ENCODE measurements at places on chromosomes 5 and 9.

DNA sequence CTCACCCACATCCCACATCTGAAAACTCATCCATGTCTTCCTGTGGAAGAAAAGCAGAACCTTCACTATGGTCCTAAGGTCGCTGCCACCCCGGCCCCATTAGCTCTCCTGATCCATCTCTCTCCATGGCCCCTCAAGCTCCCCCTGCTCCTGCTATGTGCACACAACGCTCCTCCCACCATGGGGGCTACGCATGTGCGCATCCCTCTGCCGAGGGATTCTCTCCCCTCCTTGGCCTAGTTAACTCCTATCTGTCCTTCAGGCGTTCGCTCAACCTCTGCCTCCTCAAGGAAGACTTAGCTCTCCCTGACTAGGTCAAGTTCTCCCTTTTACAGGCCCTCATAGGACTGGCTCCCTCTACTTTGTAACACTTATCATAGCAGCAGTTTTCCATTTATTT, 9.8 kb downstream of the AKNA start:
- H3K4me3 ChIP-seq, result no peak overlapping the region
- H3K4me1 ChIP-seq, result peaks cover 51% of the 10 kb centered on the region
- H3K27me3 ChIP-seq, result no peaks in the 10 kb centered on the region
- no peak for DNase-seq
- H3K27ac ChIP-seq, result peak overlapping the region; percentile 89

- peak; percentile 77 for DNase-seq
- peaks cover 3% of the 10 kb centered on the region for H3K4me1 ChIP-seq
These were observed 51.2 kb upstream of the GGTA1 start for GRCh38 chr9:121550569-121551512.

GRCh38 chr9:24413651-24414050, 132.0 kb downstream of the IZUMO3 start:
- H3K4me3 ChIP-seq, result no peak overlapping the region
- no peaks in the 10 kb centered on the region for H3K36me3 ChIP-seq
- H3K27me3 ChIP-seq, result no peaks in the 10 kb centered on the region
- no peaks in the 10 kb centered on the region for H3K4me1 ChIP-seq

- no peak overlapping the region for H3K4me3 ChIP-seq
- H3K36me3 ChIP-seq, result no peaks in the 10 kb centered on the region
- H3K27me3 ChIP-seq, result peaks cover 2% of the 10 kb centered on the region
- no peak for DNase-seq
- H3K4me1 ChIP-seq, result no peaks in the 10 kb centered on the region
These were observed 292.9 kb upstream of the MSX2 start for GRCh38 chr5:174431504-174431903.

DNA sequence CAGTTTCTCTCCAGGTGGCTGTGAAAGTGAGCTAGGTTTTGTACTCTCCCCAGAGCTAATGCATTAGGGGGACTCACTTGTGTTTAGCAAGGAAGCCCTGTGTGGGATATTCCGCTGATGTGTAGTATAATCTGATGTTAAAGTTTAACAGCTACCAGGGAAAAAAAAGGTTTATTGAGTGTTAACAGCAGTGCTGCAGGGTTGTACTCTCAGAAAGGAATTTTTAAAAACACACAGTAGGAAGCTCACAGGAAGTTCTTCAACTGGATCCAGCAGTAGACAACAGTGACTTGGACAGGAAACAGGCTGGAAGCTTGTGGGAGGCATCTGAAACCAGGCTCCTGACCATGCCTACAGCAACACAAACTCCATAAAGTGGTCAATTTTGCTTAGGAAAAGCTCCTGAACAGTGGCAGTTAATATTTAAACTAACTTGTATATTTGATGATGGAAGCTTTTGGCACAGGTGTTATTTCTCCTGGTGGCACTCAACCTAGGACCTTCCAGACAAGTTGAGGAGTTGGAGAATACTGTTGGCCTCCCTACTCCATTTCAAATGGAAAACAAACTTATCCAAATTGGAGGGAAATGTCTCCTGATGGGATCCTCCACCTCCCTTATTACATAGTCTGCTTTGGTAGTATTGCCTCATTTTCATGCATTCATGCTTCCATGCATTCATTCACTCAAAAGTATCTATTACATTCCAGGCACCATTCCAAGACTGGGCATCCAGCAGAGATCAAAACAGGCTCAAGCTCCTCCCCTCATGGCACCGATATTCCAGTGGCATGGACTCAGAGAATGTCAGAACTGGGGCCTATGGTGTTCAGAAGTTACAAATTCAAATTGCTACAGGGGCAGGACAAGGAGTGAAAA, 54.7 kb downstream of the FOXD1 start:
- H3K27me3 ChIP-seq, result peaks cover 16% of the 10 kb centered on the region
- H3K27ac ChIP-seq, result no peak overlapping the region
- no peak overlapping the region for H3K4me3 ChIP-seq
- H3K4me1 ChIP-seq, result peaks cover 2% of the 10 kb centered on the region
- DNase-seq, result no peak
- H3K36me3 ChIP-seq, result no peaks in the 10 kb centered on the region

- H3K27me3 ChIP-seq, result no peaks in the 10 kb centered on the region
- no peak for DNase-seq
- H3K4me3 ChIP-seq, result no peak overlapping the region
- H3K27ac ChIP-seq, result no peak overlapping the region
- H3K36me3 ChIP-seq, result no peaks in the 10 kb centered on the region
These were observed 303.4 kb downstream of the ISL1 start for GRCh38 chr5:51686622-51687021.

- no peak overlapping the region for H3K4me3 ChIP-seq
- H3K4me1 ChIP-seq, result no peaks in the 10 kb centered on the region
- H3K27me3 ChIP-seq, result peaks cover 5% of the 10 kb centered on the region
- no peak overlapping the region for H3K27ac ChIP-seq
- no peak for DNase-seq
These were observed 106.7 kb downstream of the EFNA5 start for GRCh38 chr5:107563959-107564544.

DNA sequence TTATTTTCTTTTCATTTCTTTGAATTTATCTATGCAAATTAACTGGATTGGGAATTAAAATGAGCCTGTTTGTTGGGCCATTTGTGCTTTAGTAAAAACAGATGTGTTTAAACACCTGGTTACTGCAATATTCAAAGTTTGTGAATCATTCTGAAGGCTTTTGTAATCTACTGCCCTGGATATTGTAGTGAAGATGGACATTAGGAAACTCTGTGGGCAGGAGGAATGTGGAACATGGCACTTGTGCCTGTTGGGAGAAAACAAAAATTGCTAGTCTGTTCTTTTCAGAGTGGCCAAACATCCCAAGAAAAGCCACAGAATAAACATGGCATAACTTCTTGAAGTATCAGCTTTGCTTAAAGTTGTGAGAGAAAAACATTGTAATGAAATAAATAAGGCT, 40.8 kb downstream of the CHSY3 start:
- no peaks in the 10 kb centered on the region for H3K27me3 ChIP-seq
- H3K4me3 ChIP-seq, result no peak overlapping the region
- H3K27ac ChIP-seq, result no peak overlapping the region
- no peak for DNase-seq

DNA sequence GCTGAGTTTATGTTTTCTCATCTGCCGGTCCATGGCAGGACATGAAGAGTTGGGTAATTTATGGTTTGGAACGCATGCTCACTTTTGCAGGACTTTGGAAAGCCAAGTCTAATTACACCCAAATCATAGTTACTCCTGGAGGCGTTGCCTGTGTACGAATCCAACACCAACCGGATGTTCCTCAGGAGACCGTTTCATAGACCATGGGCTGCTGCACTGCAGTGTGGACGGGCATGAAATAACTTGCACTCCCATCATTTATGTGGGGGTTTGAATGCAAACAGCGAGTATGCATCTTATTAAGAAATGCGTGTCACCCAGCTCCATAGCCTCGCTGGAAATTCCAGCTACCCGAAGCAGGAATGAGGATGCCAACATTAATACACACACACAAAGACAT, 96.1 kb upstream of the IRX2 start:
- no peak for DNase-seq
- no peaks in the 10 kb centered on the region for H3K4me1 ChIP-seq
- no peak overlapping the region for H3K4me3 ChIP-seq

DNA sequence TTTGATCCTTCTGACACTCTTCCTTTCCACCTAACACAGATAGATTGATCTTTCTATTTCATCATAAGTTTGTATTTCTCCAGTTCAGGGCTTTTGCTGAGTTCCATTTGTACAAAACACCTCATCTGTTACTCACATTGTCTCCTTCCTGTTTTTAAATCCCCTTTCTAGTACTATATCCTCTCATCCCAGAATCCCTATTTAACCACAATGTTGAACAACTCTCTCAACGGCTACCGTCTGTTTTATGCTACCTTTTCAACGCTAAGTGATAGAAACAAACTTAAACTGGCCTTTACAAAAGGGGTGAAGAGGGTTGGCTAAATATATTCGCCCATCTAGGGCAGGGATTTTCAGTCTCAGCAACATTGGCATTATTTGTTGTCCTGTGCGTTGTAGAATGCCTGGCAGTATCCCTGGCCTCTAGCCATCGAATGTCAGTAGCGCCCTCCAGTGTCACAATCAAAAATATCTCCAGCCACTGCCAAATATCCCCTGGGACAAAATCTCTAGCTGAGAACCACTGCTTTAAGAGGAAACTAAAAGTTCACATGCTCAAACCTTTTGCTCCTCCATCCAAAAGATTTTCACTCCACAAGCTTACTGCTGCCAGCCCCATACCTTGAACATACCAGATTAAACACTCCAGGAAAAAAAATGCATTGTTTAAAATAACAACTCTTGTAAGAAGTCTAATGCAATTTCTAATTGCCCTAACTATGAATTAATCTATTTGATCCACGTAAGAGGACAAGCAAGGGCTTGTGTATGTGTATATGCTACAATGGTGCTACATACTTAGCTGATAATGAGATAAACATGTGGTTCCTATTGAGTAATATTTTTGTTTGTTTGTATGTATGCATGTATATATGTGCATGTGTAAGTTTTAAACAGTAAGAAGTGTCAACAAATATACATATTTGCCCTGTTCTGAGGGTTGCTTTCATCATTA, 344.0 kb downstream of the PTPRD start:
- no peaks in the 10 kb centered on the region for H3K36me3 ChIP-seq
- no peak overlapping the region for H3K4me3 ChIP-seq
- H3K27me3 ChIP-seq, result no peaks in the 10 kb centered on the region
- no peak overlapping the region for H3K27ac ChIP-seq
- DNase-seq, result peak; percentile 4

DNA sequence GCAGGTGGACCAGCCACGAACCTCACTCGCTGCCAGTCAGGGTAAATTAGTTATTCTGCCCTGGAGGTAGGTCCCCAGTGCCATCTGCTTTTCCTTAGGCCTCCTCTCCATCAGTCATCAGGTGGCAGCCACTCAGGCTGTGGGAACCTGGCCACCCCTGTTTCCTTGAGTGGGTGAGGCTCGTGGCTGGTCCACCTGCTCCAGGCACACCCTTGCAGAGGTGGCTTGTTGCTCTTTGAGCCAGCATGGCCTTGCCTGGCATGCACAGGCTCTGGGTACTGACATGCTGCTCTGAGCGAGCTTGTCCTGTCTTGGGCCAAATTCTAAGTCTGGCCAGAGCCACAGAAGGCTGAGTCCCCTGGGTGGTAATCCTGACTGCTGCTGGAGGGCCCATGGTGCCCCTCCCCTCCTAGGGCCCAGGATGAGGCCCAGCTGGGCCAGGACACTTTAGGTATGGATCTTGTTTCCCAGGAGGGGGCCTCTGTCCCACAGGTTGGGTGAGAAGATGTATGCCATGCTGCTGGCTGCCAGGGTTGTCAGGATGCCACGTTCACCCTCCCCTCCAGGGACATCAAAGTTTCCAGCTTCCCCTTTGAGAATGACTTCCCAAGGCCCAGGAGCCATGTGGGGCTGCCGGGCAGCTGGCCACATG, 17.0 kb upstream of the ZNF484 start:
- no peak overlapping the region for H3K4me3 ChIP-seq
- H3K4me1 ChIP-seq, result no peaks in the 10 kb centered on the region
- H3K27ac ChIP-seq, result no peak overlapping the region
- peaks cover 2% of the 10 kb centered on the region for H3K27me3 ChIP-seq
- DNase-seq, result no peak
- no peaks in the 10 kb centered on the region for H3K36me3 ChIP-seq

DNA sequence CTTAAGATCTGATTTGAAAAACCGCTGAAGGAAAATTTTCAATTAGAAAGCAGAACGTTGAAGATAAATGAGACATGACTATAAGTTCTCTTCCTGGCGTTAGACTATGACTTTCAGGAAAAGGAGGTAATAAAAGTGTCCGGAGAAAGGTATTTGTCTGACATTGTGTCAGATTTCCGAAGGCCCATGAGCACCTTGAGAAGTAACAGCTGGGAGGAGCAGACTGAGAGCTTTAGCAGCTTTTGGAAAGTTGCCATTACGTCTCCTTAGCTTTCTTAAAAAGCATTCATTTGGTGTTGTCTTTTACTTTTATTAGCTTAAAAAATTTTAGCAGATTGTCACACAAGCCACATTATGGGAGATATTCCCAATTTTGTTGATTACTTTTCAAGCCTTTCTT, 363.5 kb downstream of the NDUFS4 start:
- no peak overlapping the region for H3K27ac ChIP-seq
- no peaks in the 10 kb centered on the region for H3K4me1 ChIP-seq
- DNase-seq, result no peak
- H3K4me3 ChIP-seq, result no peak overlapping the region
- H3K36me3 ChIP-seq, result peaks cover 5% of the 10 kb centered on the region

DNA sequence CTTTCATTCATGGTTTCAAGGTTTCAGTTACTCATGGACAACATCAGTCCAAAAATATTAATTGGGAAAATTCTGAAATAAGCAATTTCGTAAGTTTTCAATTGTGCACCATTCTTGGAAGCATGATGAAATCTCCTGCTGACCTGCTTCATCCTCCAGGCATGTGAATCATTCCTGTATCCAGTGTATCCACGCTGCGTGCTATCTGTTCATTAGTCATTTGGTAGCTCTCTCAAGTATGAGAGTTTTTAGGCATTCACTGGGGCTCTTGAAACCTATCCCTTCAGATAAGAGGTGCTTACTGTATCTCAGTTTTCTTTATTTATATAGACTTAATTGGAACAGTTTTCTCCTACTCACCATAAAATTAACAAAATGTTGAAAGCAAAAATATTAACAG, 293.0 kb downstream of the CDH12 start:
- no peak overlapping the region for H3K27ac ChIP-seq
- no peak overlapping the region for H3K4me3 ChIP-seq
- no peaks in the 10 kb centered on the region for H3K27me3 ChIP-seq
- no peaks in the 10 kb centered on the region for H3K4me1 ChIP-seq

Data from memory B cell (primary cell).